H9 (cell line): ENCODE measurements at places on chromosomes 4 and X.
A peak's percentile ranks its signal among the peaks of the same experiment; 100 is the strongest.

DNA sequence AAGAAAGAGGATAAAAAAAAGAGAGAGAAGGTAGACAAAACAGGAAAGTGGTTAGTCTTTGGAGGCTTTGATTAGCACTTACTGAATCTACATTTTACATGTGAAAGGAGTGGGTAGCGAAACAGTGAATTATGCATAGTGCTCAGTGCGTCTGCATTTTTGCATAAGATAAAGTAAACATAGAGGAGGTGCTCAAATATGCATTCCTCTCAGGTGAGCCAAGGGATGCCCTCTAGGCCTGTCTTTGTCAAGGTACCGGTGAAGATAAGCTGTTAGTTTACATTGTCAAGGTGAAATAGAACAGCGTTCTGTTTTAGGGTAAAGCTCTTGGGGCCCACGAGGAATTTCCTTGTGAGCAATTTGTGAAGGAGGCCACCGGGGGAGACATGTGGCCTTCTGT, 260.6 kb downstream of the TRIML1 start:
- DNase-seq, result peak; percentile 76

GRCh38 chrX:49856819-49857218, 22.5 kb upstream of the USP27X start:
- DNase-seq, result no peak

DNA sequence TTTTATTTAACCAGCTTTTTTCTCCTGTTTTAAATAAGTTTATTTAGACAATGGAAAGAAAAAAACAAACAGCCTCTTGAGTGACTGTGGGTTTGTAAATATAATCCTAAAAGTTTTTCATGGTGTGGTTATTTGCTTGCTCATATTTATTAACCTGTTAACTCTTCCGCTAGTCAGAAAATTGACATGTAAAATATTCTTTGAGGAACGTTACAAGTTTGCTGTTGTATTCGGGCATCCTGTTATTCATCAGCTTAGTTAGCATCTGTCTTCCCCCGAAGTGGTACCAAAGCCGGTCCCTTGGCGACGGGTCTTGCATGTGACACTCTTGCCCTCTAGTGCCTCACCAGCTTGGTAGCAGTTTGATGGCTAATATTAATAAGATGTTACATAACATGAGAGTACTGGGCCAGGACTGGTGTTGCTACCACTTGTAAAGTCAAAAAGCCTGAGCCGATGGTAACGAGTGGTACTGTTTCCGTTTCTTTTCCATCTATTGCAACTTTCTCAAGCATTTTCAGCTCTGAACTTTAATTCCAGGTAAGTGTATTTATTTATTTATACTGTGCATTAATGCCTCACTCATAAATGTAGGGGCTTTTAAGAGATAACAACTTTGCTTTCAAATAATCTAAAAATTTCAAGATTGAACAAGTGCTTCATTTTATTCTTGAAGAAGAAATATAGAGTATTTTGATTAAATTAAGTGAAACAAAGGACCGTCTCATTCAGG, at the start of gene NDST3:
Gene NDST3, plus strand, starts transcription at position 434 of the 733 bp plus-strand sequence. CDS start 19,425 bp downstream, outside the sequence.
- peak; percentile 74 for DNase-seq

GRCh38 chr4:82988323-82988832, 22.2 kb downstream of the LIN54 start:
- no peak for DNase-seq

- no peak for DNase-seq
These were observed 154.4 kb upstream of the TLL1 start for GRCh38 chr4:165718660-165719059.

- DNase-seq, result no peak
These were observed 205.1 kb downstream of the AWAT2 start for GRCh38 chrX:69844636-69845035.

GRCh38 chr4:183321516-183321915, 710 bp downstream of the CLDN24 start:
- no peak for DNase-seq

DNA sequence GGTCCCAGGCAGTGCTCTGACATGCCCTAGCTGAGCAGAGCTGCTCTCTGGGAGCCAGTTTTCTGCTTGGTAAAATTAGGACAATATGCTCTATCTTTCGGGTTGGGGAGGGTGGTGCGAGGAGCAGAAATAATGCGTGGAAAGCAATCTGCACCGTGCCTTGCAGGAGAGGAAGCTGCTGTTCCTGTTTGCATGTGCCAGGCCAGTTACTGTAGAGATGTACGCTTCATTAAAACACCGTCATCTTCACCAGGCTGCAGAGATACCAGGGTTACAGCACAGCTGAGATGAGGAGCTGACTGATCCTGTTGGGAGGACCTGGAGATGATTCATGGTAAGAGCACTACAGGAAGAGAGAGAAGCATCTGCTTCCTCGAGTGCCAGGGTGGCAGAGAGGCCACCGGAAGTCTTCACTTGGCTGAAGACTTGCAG, 29.5 kb upstream of the IRF2 start:
- DNase-seq, result no peak

- DNase-seq, result peak; percentile 28
These were observed 86.3 kb upstream of the ADRA2C start for GRCh38 chr4:3679851-3680311.

DNA sequence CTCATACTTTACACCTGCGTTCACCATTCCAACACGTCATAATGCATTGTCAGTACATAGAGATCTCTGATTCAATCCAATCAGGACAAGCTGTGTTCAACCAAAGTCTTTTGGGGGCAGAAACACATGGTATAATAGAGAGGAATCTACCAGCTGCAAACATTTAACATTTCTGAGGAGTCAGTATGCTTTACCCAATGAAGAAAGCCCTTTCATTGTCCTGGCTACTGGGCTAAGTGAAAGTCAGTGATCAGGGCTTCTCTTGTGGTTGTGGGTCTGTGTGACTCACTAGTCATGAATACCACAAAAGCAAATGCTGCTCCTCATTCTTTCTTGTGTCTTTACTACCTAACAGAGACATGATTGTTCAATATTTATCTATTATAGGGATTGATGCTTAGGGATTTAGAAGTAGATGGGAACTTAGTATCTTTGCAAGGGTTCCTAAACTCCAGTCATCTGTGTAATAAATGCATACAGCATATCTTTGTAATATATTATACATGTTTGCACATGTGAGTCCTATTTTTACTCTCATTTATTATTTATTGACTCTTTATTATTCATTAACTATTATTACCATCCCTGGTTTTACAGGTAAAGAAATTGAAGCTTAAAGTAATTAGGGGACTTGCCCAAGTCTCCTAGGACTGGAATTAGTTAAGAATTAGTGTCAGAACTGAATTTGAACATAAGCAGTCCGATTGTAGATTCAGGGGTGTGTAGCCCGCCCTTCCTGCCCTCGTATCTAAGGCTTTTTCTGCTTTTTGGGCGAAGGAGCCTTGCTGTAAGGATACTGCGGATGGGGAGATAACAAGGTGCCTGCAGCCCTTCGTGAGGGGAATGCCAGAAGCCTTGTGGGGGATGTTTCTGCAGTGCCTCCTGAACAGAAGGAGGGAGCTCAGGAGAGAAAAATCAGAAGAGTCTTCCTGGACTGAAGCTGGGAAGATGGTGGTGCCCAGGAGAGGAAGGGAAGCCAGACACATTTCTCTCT, 353.1 kb upstream of the BOD1L1 start:
- no peak for DNase-seq

DNA sequence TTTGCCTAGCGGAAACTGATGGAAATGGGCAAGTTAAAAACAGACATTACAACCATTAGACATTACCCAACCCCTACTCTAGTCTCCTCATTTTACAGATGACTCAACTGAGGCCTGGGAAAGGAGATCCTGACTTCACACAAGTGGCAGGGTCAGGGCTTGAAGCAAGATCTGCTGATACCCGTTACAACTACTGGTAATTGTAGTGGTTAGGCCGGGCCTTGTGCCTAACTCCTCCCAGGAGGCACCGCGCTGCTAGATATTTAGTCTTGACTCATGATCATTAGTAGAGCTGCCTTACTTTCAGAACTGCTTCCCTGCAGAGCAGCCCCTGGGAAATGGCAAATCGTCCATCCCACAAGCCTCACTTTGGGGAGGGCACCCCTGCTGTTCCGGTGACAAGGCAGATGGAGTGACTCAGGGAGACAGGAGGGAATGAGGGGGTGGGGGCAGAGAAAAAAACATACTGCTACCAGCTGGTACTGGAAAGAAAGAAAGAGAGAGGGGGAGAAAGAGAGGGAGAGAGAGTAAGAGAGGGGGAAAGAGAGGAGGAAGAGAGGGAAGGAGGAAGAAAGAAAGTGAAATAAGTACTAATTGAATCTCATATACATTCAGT, 12.2 kb downstream of the ARHGEF6 start:
- DNase-seq, result peak; percentile 37

DNA sequence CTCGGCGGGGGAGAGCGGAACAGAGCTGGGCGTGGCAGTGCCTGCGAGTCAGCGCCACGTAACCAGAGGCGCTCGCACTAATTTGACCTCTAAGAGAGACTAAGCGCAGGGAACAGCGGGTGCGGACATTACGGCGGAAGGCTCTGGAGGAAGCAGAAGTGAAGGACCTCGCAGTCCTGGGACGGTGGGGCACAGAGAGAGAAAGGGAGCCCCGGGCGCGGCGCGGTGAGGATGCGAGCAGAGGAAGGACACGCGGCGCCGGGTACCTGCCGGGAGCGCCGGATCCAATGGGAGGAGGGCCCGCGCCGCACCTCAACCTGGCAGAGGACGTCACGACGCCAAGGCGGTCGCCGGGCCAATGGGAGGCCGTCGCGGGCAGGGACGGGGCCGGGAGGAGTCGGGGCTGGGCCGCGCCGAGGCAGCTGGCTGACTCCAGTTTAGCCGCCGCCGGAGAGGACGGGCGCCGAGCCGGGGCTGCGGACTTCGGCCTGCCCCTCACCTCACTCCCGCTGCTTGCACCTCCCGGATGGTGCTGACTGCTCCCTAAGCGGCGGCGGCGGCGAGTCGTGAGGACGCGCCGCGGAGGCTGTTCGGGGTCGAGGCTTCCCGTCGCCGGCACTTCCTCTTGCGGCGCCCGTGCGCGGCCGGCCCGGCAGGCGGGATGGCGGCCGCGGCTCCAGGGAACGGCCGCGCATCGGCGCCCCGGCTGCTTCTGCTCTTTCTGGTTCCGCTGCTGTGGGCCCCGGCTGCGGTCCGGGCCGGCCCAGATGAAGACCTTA, at the start of gene TMEM165:
Gene TMEM165, plus strand, starts transcription at position 429 of the 779 bp plus-strand sequence. Its CDS starts 233 bp downstream, at position 662.
- peak; percentile 94 for DNase-seq

- no peak for DNase-seq
These were observed 499.1 kb upstream of the SLIT2 start for GRCh38 chr4:19752599-19752998.

GRCh38 chrX:141220342-141221008, 21.8 kb downstream of the SPANXC start:
- DNase-seq, result no peak

- DNase-seq, result peak; percentile 60
These were observed 94.7 kb downstream of the SEL1L3 start for GRCh38 chr4:25767877-25768725.

DNA sequence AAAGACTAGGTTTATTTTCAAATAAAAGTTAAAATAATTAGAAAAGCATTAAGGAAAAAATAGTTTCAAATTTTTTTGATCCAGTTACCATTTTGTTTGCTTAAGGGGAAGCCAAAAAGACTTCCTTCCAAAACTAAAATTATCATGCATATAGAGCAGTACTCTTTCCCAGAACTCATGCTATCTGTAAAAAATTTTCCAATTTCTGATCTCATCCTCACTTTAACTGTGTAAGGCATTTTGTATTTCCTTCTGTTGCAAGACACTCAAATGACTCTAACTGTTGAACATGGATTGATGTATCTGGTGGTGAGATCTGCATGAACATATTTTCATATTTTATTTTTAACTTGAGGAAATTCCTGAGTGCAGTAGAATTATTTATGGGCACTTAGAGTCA, 150.1 kb downstream of the ADAM29 start:
- no peak for DNase-seq

DNA sequence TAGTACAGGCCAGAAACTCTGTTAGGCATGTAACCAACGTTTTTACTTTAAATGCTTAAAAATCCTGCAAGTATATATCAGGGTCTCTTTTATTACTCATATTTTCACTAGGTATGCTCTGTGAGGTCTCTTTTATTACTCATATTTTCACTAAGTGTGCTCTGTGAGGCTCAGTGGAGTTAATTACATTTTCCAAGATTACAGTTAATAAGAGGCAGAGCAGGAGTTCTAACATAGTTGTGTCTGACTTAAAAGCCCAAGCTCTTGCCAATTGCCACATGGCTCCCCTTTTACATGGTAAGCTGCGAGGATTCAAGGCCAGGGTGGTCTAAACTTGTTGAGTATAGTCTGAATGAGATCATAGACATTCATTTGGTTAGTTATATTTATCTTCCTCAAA, 81.0 kb upstream of the ARMCX2 start:
- no peak for DNase-seq

DNA sequence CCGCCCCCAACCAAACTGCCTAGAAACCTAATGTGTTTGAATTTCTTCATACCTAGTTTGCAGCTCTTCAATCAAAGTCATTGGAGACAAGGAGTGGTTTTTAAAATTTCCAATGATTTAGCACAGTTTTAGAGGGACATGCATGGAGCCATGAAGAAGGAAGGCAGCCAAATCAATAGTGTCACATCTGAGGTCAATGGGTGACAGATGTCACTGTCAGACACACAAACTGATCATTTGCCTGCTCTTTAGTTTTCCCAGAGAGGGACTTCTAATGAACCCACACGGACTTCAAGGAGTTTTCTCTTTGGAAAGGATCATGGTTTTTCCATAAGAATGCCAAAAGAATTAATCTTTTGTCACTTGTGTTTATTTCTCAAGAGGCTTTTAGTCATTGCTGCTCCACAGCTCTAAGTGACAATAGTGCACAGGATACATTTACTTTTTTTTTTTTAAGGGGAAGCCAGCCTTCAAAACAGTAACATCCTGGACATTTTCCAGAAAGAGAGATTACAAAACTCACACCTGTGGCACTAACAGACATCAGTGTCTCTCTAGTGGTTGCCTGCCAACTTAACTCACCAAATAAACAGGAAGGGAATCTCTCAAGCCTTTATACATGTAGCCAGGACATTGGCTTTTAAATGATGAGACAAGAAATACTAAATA, 251.1 kb upstream of the DIAPH2 start:
- DNase-seq, result no peak

DNA sequence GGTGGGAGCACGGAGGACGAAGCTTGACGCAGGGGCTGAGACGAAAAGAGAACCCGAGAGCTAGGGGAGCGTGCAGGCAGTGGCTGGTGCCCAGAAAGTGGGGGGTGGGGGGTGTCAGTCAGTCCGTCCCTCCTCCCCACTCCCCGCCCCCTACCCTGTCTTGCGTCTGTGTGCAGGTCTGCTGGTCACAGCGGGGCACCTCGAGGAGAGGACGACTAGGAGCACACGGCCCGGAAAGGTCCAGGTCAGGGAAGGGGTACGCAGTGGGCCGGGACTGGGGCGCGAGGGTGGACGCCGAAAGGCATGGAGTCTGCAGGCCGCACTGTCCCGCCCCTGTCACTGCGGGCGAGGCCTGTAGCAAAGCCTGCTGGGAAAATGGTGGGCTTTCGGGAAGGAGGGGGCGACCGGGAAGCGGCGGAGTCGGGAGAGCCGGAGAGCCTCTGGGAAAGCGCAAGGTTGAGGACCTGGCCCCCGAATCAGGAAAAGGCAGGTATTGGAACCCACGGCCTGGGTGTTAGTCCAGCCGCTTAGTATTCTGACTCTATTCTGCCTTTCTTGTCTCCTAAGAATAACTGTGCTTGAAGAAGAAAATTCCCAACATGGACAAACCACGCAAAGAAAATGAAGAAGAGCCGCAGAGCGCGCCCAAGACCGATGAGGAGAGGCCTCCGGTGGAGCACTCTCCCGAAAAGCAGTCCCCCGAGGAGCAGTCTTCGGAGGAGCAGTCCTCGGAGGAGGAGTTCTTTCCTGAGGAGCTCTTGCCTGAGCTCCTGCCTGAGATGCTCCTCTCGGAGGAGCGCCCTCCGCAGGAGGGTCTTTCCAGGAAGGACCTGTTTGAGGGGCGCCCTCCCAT, 769 bp downstream of the TCEAL1 start:
- peak; percentile 90 for DNase-seq
